ENCODE measurements at places on chromosomes 6 and 20. TPM values are rescaled to one million over a fixed set of nuclear protein-coding genes. Genes with fewer than 3 reads are reported as not detected.

ANGPT4 gene
- total RNA-seq: 0.10 TPM

DCBLD1 gene
- total RNA-seq: 10.9 TPM

JPH2 gene
- total RNA-seq: 11.3 TPM

FRS3 gene
- total RNA-seq: 0.99 TPM

CGA gene
- total RNA-seq: 32.0 TPM

TXLNB gene
- total RNA-seq: 15.0 TPM

CCN6 gene
- total RNA-seq: 0.39 TPM

OLIG3 gene
- total RNA-seq: not detected

CYP21A2 gene
- not detected for total RNA-seq

COL19A1 gene
- 2.3 TPM for total RNA-seq

ZNF451 gene
- 86.5 TPM for total RNA-seq

GPLD1 gene
- total RNA-seq: 10.2 TPM

RAE1 gene
- total RNA-seq: 19.7 TPM

SIGLEC1 gene
- total RNA-seq: 3.5 TPM
